ENCODE measurements at places on chromosomes 4 and X. TPM values are rescaled to one million over a fixed set of nuclear protein-coding genes. Genes with fewer than 3 reads are reported as not detected.

FHDC1 gene
- 0.14 TPM for polyA plus RNA-seq

ACE2 gene
- polyA plus RNA-seq, result not detected

TASL gene
- polyA plus RNA-seq, result not detected

PNPLA4 gene
- 22.1 TPM for polyA plus RNA-seq

ADGRG4 gene
- 0.03 TPM for polyA plus RNA-seq

HPGDS gene
- polyA plus RNA-seq, result not detected

NOX1 gene
- not detected for polyA plus RNA-seq

RAB9B gene
- 0.47 TPM for polyA plus RNA-seq

UGT2B28 gene
- not detected for polyA plus RNA-seq

SPARCL1 gene
- 0.64 TPM for polyA plus RNA-seq

FGF13 gene
- polyA plus RNA-seq, result 4.1 TPM

CT83 gene
- not detected for polyA plus RNA-seq

TMEM31 gene
- 0.10 TPM for polyA plus RNA-seq

GYPE gene
- polyA plus RNA-seq, result 2.0 TPM

All from fibroblast of lung (primary cell).